ENCODE measurements at places on chromosomes 6 and 20. TPM values are rescaled to one million over a fixed set of nuclear protein-coding genes. Genes with fewer than 3 reads are reported as not detected.

The RNF144B gene
- 6.4 TPM for total RNA-seq

The NKX2-4 gene
- total RNA-seq, result not detected

The IBTK gene
- total RNA-seq, result 28.2 TPM

The CALHM4 gene
- total RNA-seq, result not detected

The PGC gene
- not detected for total RNA-seq

GRCh38 chr20:9129756-9130155 is 60.9 kb downstream of the PLCB4 start:
- no peak for DNase-seq

- DNase-seq, result no peak
These were observed 503.2 kb downstream of the CDKAL1 start for GRCh38 chr6:21037453-21037852.

- no peak for DNase-seq
These were observed 134.1 kb downstream of the ELOVL4 start for GRCh38 chr6:79813143-79813850.

DNA sequence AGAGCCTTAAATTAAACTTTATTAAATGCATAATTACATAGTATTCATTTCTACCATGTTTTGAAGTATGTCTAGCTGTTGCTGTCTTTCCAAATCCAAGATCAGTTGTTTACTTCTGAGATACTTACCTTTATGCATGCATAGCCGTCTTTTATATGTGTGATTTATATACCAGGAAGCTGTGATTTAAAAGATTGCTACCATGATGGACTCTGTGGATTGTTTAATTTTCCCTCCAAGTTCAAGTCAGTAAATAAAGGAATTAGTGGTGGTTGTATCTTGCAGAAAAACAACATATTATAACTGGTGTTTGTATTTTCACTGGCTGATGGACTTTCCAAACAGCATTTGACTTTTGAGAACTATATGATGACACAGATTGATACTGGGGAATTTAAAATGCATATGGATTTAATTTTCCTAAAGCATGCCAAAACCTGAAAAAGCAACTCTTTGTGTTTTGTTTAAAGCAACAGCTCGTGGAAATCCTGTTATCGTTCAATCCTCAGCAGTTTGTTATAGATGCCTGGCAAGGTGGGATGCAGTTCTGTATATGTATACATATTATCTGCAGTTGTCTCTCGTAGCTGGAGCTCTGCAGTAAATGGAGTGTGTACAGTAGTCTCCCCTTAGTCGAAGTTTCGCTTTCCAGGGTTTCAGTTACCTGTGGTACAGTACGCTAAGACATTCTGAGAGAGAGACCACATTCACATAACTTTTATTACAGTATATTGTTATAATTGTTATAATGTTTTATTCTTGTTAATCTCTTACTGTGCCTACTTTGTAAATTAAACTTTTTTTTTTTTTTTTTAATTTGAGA is 77.1 kb downstream of the CBFA2T2 start:
- no peak for DNase-seq

GRCh38 chr20:1866834-1867233 is 28.4 kb upstream of the SIRPA start:
- DNase-seq, result no peak

DNA sequence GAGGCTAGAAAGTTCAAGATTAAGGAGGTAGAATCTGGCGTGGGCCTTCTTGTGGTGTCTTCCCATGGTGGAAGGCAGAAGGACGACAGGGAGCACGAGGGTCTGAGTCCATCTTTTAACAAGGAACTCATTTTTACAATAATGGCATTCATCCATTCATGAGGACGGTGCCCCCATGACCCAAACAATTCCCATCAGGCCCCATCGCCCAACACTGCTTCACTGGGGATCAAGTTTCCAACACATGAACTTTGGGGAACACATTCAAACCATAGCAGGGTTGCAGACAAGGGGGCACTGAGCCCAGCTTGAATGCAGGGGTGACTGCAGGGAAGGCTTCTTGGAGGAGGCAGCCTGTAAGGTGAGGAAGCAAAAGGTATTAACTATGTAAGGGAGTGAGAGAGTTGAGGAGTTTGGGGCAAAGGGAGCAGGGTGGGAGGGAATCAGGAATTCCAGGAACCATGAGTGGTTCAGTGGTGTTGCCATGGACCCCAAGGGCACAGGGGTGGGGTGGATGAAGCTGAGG is 5.5 kb downstream of the RAB44 start:
- no peak for DNase-seq

DNA sequence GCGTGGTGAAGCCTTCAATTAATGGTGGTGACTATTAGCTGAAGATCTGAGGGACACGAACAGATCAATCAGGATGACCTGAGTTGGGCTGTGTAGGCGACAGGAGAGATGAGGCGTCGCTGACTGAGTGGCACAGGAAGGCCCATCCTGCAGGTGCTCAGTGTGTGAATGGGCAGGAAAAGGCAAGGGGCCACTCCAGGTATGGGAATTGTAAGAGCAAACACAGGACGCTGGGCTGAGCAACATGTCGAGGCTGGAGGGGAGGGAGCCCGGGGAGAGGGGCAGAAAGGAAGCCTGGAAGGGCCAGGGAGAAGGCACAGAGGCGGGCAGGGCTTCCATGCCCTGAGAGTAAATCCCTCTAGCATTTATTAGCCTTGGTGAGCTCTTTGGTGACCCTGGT is 151.0 kb downstream of the VEGFA start:
- no peak for DNase-seq

All from naive thymus-derived CD8-positive, alpha-beta T cell (primary cell).